ENCODE measurements at places on chromosomes 5 and 9.

GRCh38 chr5:147450606-147451005 lies 59.3 kb downstream of the DPYSL3 start:
- no peak for DNase-seq

- no peak for DNase-seq
Measured at GRCh38 chr5:88594441-88594840, 288.5 kb downstream of the MEF2C start.

- no peak for DNase-seq
Measured at GRCh38 chr5:72512593-72512860, 5.3 kb upstream of the ZNF366 start.

GRCh38 chr9:80934095-80934494 lies 755.3 kb downstream of the TLE1 start:
- no peak for DNase-seq
